Kidney epithelial cell (primary cell): ENCODE measurements at places on chromosomes 5 and 9. TPM values are rescaled to one million over a fixed set of nuclear protein-coding genes. Genes with fewer than 3 reads are reported as not detected.

DNA sequence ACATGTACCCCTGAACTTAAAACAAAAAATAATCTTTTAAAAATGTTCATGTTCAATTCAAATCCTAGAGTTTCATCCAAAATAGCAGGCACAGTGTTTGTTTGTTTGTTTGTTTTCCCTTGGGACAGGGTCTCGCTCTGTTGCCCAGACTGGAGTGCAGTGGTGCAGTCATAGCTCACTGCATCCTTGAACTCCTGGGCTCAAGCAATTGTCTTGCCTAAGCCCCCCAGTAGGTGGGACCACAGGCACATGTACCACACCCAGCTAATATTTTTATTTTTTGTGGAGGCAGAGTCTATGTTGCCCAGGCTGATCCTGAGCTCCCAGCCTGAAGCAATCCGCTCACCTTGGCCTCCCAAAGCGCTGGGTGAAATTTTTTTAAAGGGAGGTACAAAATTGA is 5.0 kb upstream of the POLR1E start:
- DNase-seq, result no peak

GRCh38 chr5:73312872-73313510 is 135.6 kb downstream of the FOXD1 start:
- no peak for DNase-seq

DNA sequence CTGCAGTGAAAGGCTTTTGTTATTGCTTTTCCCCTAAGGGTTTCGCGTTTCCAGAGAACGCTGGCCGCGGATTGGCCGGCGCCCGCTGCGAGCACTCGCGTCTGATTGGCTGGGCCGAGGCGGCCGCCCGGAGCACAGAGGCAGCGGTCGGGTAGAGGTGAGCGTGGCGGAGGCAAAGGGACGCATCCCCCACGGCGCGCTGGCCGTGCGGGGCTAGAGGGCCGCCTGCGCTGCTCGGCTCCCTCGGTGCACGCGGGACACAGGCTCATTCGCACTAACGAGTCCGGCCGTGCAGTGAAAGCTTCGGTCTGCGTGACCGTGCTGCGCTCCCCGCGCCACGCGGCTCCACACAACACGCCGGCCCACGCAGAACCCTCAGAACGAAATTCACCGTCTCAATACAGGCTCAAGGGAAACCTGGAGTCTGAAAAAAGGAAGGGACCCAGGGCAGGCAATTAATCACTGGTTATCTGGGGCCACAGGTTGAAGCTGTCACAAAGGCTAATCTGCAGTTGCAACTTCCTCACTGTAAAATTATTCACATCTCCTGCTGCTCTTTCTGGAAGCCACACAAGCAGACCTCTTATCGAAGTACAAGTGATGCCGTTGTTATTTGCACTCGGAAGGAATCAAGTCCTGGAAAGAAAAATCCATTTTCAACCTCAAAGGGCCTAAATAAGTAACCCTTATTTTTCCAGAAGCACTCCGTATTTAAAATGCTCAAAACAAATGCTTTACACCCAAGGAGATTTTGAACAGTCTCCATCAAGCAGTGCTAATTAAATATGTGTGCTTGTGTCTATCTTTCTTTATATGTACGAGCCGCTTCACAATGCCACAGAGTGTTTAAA is 94.6 kb downstream of the ZNF608 start:
- DNase-seq, result no peak

Gene CYSRT1
- 2.1 and 3.8 TPM in 2 replicates for total RNA-seq

DNA sequence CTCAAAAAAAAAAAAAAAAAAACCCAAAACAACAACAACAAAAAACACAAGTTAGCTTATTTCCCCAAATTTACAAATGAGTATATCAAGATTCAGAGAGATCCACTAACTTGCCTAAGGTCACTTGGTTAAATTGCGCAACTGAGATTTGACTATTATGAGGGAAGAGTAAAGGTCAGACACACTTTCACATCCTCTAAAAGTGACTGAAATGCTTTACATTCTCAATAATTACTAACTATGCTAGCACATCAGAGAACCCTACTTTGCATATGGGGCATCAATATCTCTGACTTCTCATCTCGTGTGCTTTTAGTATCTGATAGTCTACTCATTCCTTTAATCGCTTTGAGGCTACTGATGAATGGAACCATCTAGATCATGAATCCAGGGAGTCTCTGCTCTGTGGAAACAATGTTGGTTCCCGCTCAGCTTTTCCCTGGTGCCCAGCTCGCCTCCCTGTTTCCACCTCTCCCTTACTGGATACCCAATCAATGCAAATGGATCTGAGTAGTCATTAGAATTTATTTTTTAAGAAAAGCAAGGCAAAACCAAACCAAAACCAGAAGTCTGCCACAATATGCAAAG is 182.1 kb upstream of the TRIM32 start:
- DNase-seq, result no peak

GRCh38 chr9:89922099-89922498 is 317.3 kb downstream of the GADD45G start:
- no peak for DNase-seq

DNA sequence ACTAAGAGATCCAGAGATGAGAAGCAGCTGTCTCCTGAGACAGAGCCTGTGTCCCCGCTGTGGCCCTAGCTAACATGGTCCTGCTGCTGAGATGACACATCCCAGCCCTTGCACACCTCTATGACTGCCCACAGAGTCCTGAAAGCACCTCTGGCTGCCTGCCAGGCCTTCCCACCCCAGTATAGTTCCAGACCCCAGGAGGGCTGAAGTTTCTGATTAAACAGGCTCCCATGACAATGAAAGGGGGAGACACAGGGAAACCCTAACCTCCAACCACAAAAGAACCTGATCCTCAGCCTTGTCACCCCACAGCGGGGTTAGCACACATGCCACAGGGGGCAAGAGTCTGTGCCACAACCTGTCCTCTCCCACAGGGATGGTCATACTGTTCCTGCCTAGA is 15.6 kb downstream of the CIZ1 start:
- no peak for DNase-seq

GRCh38 chr5:115267617-115268016 is 4.9 kb upstream of the PGGT1B start:
- DNase-seq, result no peak

GRCh38 chr9:110575169-110575568 is 4.4 kb downstream of the SVEP1 start:
- DNase-seq, result no peak

GRCh38 chr5:172666251-172666650 is 25.2 kb downstream of the NEURL1B start:
- DNase-seq, result no peak

GRCh38 chr5:67081261-67081660 is 115.3 kb downstream of the CD180 start:
- DNase-seq, result no peak

Gene LMX1B
- total RNA-seq, result 1.7 and 2.6 TPM in 2 replicates

- no peak for DNase-seq
Observed at GRCh38 chr5:80668016-80668969, 13.5 kb upstream of the DHFR start.
